ENCODE measurements at places on chromosomes 3 and 15.

GRCh38 chr3:149532489-149533180 is 58.1 kb downstream of the TM4SF4 start:
- DNase-seq, result no peak

DNA sequence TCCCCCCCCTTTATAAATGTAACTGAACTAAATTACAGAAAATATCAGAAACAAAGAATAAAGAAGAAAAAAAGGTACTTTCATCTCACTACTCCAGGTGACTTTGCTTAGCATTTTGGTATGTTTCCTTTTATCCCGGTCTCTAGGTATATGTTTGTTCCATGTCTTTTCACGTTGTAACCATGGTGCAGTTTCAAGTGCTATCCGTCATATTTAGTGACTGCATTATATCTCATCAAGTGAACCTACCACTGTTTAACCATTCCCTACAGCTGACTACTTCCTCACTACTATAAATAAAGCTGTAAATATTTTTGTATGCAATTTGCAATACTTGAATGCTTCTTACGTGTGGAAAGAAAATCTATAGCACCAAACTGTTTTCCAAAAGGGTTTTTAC is 2.2 kb downstream of the BTBD1 start:
- no peak for DNase-seq

DNA sequence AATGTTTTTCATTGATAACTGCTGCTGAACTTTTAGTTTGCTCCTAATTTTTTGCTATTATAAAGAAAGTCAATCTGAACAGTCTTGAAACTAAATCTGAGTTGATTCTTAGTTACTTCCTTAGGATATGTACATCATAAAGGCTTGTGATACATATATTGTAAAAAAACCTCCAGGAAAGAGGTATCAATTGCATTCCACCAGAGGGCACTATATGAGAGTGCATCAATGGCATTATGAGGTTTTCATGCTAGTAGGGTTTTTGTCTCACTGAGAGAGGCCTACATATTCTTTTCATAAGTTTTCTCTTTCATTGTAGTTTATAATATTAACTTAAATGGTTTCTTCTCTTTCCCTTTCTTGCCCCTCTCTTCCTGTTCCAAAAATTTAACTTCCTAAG is 46.9 kb downstream of the PIK3R4 start:
- DNase-seq, result peak; percentile 53

GRCh38 chr15:68580026-68580882 is 1.5 kb downstream of the CORO2B start:
- DNase-seq, result no peak

- DNase-seq, result no peak
These were observed 132.2 kb downstream of the TMCO5A start for GRCh38 chr15:38066612-38067011.

DNA sequence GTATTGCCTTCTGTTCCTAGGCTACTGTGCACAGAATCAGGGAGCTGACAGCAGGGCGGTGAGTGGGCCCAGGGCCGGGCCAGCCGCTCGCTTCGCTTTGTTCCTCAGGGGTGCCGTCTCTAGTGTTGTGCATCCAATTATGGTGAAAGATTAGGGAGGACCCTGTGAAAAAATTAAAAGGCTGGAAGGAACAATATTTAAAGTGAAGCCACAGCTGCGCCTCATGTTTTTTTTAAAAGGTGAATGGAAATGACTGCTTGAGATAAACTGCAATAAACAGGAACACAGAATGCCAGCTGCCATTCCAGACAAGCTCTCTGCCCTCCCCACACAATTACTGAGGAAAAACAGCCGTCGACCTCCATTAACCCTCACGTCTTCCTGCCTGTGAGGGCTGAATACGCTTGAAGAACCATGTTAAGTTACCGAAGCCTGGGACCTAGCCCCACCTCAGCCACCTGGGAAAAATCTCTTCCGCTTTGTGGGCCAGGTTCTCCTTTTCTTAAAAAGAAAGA is 132.0 kb upstream of the IL12A start:
- DNase-seq, result no peak

GRCh38 chr3:48142316-48142870 is 45.8 kb downstream of the CDC25A start:
- DNase-seq, result peak; percentile 95

Data from RPMI8226 (cell line).